ENCODE measurements at places on chromosomes 7 and 10.

DNA sequence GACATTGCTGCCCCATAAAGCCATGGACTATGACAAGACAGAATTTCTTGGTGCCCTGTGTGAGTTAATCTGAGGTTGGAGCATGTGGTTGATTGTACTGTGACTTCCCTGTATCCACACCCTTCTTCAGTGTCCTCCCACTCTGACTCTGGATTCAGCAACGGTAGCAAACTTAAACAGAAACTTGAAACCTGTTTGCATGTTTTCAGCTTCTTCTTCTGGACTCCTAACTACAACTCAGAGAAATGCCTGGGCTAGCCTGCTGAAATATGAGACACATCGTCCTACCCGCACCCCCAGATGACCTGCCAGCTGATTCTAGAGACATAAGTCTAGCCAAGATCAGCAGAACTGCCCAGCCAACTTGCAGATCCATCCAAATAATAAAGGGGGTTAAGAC lies 78.4 kb downstream of the IPMK start:
- peak; percentile 35 for DNase-seq

- DNase-seq = no peak
These were observed 12.6 kb downstream of the SLC29A4 start for GRCh38 chr7:5295039-5296014.

DNA sequence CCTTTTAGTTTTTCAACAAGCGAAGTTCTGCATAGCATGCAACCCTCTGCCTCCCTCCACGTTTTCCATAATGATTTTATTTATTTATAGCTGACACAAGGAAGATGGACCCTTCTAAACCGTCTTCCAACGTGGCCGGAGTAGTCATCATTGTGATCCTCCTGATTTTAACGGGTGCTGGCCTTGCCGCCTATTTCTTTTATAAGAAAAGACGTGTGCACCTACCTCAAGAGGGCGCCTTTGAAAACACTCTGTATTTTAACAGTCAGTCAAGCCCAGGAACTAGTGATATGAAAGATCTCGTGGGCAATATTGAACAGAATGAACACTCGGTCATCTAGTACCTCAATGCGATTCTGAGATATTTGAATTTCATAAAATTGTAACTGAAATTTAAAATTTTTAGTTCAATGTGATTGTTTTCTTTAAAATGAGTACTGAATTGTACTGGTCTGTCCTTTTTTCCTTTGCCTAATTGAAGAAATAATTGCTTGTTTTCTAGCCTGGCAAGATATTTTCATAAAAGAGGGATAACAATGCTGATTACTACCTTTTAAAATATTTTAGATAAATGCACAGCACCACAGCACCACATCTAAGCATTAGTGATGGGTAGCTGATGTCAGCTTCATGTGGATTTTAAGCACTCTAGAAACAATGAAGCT lies 41.5 kb upstream of the SLC39A12 start:
- no peak for DNase-seq

- DNase-seq = no peak
These were observed at the start of gene DGKI for GRCh38 chr7:137846827-137847567. DGKI (minus strand) TSS chr7:137846974.

- DNase-seq = no peak
These were observed 85.9 kb upstream of the UNC5B start for GRCh38 chr10:71126432-71126831.

DNA sequence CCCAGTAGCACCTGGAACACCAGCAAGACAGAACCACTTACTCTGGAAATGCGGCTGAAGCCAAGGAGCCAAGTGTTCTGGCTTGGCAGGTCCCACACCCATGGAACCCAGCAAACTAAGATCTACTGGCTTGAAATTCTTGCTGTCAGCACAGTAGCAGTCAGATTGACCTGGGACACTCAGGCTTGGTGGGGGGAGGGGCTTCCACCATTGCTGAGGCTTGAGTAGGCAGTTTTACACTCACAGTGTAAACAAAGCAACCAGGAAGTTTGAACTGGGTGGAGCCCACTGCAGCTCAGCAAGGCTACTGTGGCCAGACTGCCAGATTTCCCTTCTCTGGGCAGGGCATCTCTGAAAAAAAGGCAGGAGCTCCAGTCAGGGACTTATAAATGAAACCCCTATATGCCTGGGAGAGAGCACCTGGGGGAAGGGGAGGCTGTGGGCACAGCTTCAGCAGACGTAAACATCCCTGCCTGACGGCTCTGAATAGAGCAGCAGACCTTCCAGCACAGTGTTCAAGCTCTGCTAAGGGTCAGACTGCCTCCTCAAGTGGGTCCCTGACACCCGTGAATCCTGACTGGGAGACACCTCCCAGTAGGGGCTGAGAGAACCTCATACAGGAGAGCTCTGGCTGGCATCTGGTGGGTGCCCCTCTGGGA lies 121.2 kb downstream of the MTERF1 start:
- peak; percentile 61 for DNase-seq

DNA sequence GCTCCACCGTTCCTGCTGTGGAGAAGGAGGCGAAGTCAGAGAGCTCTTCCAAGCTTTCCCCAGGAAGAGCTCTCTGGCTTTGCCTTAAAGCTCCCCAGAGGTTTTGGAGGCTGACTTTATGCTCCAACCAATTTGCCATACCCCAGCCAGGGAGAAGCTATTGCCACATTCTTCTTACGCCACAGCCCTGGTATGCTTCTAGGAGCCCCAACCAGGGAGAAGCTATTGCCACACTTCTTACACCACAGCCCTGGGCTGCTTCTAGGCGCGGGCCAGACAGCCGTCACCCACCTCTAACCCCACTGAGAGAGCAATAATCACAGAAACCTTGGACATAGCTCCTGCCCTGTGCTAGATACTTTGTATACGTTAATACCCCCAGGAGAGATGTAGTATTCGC lies 951 bp downstream of the ELOVL3 start:
- DNase-seq = no peak

DNA sequence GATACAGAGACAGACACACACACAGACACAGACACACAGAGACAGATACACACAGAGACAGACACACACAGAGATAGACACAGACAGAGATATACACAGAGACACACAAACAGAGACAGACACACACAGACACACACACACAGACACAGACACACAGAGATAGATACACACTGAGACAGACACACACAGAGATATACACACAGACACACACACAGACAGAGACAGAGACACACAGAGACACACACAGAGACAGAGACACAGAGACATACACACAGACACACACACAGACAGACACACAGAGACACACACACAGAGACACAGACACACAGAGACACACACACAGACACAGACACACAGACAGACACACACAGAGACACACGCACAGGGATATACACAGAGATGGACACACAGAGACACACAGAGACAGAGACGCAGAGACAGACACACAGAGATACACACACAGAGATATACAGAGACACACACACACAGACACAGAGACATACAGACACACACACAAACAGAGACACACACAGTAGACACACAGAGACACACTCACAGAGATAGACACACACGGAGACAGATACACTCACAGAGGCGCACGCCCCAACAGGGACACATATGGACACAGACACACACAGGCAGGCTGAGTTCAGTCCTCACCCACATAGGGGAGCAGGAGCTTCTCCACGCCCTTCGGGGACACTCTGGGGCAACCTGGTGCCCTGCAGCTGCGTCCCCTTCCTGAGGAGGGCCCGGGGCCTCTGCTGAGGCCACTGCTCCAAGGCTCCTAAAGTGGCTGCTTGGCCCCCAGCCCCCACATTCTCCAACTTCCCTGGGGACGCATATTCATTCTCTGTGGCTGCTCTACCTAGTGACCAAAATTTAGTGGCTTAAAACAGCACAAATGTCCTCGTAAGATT lies 10.3 kb upstream of the PPP2R2D start:
- DNase-seq = no peak

GRCh38 chr10:25061711-25062449 lies 45.5 kb downstream of the THNSL1 start:
- DNase-seq = peak; percentile 19

DNA sequence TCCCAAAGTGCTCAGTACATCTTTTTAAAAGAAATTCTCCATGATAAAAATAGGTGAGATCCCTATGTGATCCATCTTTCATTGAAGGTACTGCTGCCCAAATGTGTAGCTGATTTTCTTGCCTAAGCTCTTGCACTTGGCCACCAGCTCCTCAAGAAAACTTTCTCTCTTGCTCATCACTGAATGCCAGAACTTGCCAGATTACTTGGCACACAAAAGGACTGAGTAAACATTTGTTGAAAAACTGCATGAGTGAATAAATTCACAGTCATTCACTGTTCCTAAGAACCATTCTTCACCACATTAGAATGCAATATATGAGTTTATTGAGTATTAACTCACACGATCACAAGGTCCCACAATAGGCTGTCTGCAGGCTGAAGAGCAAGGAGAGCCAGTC lies 99.9 kb downstream of the TRIL start:
- DNase-seq = no peak

DNA sequence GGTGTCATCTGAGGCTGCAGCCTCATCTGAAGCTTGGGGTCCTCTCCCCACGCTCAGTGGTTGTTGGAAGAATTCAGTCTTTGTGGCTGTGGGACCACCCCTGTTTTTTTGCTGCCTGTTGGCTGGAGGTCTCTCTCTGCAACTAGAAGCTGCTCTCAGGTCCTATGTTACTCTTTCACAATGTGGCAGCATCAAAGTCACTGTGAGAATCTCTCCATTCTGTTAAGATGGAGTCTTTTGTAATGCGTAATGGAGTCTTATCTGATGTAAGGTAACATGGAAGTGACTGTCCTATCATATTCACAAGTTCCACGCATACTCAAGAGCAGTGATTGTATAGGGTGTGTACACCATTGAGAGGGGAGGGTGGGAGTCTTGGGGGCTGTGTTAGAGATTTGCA lies 24.9 kb downstream of the TSPAN13 start:
- DNase-seq = no peak

GRCh38 chr7:158050441-158050977 lies 537.1 kb downstream of the PTPRN2 start:
- DNase-seq = no peak

DNA sequence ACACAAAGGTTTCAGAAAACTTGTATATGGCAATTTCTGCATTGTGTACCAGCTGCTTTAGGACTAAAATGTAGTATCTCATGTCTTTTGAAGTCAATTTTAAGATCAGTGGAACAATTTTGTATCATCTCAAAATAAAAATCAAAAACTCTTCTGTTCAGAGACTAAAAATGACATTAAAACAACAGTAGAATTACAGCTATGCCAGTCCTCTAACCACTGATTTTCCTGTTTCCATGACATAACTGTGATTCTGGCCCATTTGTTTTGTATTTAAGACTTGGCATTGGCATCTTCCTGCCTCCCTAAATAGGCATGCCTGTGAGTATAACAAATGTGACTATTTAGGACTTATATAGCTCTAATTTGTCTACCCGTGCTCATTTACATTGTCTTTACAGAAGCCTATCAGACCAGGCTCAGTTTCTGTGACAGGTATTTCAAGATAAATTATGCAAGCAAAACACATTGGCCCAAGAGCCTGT lies 29.1 kb upstream of the VPS41 start:
- DNase-seq = no peak

GRCh38 chr7:123051916-123052315 lies 56.4 kb upstream of the TAS2R16 start:
- DNase-seq = no peak

DNA sequence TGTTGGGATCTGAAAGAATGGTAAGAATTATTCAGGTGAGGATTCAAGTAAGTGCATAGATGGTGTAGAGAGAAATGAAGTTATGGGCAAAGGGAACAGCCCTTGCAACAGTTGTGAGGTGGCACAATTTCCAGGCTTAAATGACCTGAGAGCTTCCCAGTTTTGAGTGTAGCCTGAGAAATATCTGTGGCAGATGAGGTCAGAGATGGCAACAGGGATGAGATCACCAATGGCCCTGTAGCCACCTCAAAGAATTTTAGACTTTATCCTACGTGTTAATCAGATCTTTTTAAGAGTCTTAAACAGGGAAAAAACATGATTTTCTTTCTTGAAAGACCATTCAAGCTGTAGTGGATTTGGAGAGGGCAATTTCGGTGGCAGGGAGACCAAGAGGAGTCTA lies 1.9 kb upstream of the NRF1 start:
- no peak for DNase-seq

DNA sequence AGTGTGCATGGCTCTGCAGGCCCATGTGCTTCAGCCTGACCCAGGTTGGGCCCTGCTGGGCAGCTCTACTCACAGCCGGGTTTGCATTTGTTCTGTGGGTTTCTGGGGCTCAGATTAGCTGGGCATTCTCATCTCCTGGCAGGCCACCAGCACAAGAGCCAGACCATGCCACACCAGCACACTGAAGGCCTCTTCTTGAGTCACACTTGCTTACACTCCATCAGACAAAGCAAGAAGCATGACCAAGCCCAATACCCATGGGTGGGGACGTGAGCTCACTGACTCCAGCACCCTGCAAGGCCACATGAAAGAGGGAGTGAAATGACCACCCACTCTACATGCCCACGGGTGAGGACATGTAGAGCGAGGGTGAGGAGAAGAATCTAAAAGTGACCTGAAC lies 257.8 kb upstream of the PPP2R2D start:
- no peak for DNase-seq

DNA sequence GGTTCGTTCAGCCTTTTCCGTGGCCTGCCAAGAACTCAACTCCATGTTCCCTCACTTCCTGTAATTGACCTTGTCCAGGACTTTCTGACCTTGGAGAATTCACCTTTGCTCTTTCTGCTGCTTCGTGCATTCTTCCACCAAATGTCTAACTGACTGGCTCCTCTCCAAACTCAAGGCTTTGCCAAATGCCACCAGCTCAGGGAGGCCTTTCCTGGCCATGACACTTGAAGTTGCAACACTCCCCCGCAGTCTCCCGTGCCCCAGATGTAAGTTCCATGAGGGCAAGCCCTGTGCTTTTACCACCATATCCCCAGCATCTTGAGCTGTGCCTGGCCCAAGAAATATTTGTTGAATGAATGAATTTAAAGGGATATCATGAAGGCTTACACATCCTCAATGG lies 238.4 kb downstream of the ARHGAP21 start:
- no peak for DNase-seq

GRCh38 chr7:146028251-146028750 lies 88.3 kb upstream of the CNTNAP2 start:
- DNase-seq = no peak

DNA sequence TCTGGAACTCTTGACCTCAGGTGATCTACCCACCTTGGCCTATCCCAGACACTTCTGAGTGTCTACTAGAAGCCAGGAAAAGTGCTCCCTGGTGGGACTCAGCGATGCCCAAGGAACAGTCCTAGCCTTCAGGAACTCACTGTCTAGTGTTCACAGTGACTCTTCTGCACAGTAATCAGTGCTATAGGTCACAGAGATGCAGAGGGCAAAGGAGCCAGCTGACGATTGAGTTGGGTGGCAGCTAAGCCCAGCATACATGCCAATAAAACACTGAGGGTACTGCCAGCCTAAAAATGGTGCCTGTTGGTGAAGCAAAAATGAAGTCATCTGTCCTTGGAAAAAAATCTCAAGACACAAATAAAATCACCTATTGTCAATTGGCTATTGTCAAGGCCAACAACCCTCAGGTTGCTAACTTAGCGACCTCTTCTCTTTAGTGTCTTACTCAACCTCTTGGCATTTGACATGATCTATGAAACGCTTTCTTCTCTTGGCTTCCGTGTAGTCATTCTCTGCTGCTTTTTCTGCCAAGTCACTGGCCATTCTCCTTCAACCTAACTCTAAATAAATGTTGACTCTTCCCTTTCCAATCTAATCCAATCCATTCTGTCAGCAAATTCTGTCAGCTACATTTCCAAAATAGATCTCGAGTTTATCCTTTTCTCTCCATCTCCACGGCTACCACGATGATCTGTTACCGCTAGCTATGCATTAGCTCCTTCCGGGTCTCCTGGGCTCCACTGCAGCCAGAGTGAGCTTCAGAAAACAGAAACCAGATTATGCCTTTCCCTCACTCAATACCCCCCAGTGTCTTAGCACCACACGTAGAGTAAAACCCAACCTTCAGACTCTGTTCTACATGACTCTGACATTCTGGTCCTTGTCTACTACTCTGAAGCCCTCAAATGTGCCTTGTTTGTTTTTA lies 99.2 kb downstream of the ATXN7L1 start:
- no peak for DNase-seq

Measured in lung (tissue), 17 donors.